ENCODE measurements at places on chromosomes 6 and 20.

DNA sequence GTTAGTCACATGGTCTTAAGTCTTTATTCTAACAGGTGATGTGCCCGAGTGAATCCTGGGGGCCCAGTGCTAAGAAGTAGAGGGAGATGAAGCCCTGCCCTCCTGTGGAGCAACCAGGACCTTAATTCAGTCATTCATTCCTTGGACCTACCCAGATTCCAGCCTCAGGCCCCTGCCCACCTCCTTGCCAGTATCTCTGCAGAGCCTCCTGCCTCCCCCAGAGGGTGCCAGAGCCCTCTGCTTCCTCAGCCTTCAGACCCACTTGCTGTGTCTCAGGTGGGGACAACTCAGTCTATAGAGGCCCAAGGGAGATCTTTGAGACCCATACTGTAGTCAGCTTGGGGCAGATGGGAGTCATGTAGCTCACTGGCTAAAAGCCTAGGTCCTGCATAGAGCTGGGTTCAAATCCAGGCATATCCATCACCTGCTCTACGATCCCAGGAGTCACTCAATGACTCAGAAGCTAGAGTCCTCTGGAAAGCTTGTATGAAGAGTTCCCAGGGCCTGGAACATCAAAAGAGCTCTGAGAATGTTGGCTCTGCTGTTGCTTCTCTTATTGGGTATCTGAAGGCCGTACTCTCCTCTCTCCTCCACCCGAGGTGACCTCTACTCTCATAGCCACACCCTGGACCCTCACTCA lies 3.9 kb upstream of the SIGLEC1 start:
- DNase-seq, result peak; percentile 35

DNA sequence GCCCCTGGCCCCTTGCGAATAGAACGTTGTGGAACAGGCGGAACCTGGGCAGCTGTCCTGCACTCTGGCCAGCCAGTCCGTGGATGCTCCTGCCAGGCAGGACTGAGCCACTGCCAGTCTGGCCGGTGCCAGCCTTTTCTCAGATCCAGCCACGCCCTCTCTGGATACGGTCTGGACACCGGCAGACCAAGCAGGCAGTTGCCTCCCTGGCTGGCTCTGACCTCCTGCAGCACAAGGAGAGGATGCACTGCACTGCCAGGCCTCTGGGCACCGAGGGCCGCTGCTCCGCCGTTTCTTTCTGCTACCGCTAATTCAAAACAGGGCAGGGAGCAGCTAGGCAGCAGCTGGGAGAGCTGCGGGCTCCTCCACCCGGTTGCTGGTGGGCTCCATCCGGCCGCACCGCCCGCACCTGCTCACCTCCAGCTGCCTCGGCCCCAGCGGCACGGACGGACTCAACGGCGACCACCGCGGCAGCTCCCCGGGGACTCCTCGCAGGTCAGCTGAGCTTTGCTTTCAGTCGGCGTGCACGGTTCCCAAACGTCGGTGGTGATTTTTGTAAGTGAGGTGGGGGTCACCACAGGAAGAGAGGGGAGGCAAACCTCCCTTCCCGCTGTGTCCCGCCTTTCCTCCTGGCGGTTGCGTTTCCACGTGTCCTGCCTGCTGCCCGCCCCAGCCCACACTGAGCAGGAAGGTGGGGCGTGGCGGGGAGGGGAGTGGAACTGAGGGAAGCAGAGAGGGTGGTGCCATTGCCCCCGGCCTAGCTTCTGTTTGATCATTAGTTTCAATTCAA lies 30.3 kb upstream of the AFDN start:
- no peak for DNase-seq

GRCh38 chr20:25738198-25738597 lies 41.5 kb upstream of the ZNF337 start:
- no peak for DNase-seq

GRCh38 chr6:13412639-13413465 lies 74.5 kb downstream of the GFOD1 start:
- no peak for DNase-seq

GRCh38 chr6:159875194-159875593 lies 15.6 kb upstream of the MAS1 start:
- DNase-seq, result no peak

- no peak for DNase-seq
Observed at GRCh38 chr6:117110737-117111136, 154.6 kb upstream of the VGLL2 start.

DNA sequence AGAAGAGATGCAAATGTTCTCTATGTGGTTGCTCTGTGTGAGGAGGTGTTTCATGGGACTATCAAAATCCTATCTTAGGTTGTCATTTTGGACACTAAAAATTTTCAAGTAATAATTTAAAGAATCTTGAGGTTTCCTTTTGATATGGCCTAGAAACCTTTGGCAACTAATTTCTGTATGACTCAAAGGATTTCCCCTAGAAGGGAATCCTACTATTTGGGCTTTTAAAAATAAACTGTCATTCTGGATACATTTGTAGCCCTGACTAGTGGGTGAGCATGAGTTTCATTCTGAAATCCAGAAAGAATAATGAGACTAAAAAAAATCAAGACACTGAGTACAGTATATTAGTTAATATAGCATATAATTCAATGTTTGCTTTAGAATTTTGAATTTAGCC lies 25.5 kb upstream of the RAB23 start:
- no peak for DNase-seq

GRCh38 chr6:160198606-160199211 lies 59.9 kb downstream of the SLC22A2 start:
- no peak for DNase-seq

DNA sequence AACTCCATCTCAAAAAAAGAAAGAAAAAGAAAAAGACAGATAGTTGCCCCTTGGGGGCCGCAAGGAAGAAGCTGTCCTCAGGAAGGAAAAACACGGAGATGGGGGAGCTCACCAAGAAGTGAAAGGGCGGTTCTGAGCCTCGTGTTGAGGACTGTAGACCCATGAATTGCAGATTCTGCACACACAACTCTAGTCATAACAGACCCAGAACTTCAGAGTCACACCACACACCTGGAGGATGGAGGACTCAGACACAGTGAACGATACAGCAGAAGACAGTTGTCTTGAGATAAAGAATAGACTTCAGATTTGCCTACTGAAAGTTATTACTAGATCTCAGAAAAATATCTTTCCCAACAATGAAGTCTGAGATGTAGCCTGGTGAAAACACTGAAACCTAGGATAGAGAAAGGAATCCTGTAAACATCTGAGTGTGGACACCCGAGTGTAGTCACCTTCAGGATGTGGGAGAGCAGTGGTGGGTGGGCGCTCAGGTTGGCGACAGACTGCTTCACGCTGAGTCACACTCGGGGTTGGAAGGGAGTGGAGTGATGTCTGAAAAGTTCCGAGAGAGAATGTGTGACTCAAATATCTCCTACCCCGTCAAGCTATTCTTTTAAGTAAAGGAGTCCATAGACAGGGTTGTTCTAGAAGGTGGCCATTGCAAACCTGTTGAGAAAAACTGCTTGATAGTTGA lies 88.1 kb downstream of the MAP3K4 start:
- DNase-seq, result peak; percentile 79

DNA sequence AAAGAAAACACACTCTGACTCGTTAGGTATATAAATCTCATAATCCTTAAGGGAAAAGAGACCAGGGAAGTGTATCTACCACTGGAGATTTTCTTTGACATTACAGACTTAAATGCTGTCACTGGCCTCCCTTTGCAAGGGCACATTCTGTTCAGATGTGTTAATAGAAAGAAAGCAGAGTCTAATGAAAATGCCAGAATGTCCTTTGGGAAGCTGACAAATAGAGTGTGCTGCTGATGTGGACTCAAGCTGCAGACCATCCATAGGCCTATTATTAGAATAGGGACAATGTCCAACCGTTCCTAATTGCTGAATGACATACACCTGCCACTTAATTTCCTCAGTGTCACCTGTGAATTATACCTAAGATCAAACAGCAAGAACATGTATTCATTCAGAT lies 41.2 kb downstream of the SLC35D3 start:
- DNase-seq, result no peak

- no peak for DNase-seq
Observed at GRCh38 chr6:15153191-15153590, 92.7 kb upstream of the JARID2 start.

GRCh38 chr6:28224131-28225055 lies 682 bp upstream of the ZSCAN9 start:
- no peak for DNase-seq

- DNase-seq, result no peak
Observed at GRCh38 chr6:77626426-77626825, 26.4 kb upstream of the MEI4 start.

DNA sequence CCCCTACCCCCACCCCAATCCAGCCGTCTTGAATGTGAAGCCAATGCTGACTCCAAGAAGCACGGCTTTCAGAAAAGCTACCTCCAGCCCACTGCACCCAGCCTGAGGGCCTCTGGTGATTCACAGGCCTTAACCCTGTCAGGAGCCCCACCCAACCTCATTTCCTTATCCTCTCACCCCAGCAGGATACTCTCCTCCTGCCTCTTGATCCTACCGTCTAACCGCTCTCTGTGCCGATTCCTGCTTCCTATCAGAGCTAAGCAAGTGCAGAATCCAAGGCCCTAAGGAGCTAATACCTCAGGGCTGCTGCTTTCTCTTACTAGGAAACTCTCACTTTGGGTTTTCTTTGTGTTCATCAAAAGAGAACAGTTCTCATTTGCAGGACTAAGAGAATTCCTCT lies 47.2 kb downstream of the TRERF1 start:
- DNase-seq, result peak; percentile 58

- DNase-seq, result no peak
Observed at GRCh38 chr20:56932575-56933330, 303.6 kb downstream of the TFAP2C start.

DNA sequence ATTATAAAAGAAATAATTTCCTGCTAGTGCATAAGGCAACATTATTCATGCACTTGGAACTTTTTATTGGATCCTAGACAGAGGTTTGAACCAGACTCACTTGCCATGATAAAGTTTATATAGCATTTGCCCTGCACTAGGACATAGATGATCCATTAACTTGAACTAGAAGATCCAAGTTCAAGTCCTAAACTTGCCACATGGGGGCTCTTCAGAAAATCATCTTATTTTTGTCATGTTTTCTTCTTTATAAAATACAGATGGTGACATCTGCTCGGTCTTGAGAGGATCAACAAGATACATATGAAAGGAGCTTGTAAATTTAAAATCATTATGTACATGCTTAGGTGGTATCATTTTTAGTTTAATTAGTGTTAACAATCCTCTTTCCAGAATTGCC lies 94.5 kb downstream of the SIM1 start:
- DNase-seq, result no peak

- DNase-seq, result no peak
Observed at GRCh38 chr6:91276315-91276714, 689.4 kb upstream of the MAP3K7 start.

GRCh38 chr20:19310541-19310940 lies 98.1 kb downstream of the SLC24A3 start:
- DNase-seq, result no peak

GRCh38 chr6:111661541-111662061 lies 55.9 kb upstream of the TRAF3IP2 start:
- no peak for DNase-seq

DNA sequence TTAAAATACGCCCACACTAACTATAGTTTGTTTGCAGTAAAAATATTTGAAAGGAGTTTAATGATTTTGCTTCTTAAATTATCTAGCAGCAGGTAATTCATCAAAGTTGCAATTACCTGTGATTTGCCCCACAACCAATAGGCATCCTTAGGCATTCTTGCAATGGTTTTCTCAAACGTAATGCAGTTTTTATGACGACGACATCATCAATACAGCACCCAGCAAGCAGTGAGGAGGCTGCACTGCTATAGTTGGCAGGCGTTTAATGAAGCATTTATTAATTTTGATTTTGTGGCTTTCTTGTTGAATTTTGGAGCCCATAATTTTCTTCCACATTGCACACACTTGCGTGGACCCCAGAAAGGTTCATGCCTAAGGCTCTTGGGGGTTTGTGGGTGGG lies 28.1 kb upstream of the APCDD1L start:
- DNase-seq, result no peak

DNA sequence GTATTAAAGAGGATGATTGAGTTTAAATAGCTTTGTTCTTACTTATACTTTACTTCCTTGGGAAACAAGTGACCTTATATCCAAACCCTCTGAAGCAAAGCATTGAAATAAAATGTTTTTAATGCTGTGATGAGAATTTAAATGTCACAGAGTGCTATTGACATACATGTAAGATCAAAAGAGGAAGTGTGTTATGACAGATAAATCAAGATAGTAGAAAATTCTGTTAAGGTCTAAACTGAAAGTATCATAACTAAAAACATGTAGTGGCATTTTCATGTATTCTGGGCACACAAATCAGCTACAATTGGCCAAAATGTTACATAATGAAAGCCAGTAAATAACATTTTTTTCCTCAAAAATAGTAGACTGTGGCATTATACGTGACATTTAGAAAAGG lies 318.0 kb downstream of the GRIK2 start:
- no peak for DNase-seq

DNA sequence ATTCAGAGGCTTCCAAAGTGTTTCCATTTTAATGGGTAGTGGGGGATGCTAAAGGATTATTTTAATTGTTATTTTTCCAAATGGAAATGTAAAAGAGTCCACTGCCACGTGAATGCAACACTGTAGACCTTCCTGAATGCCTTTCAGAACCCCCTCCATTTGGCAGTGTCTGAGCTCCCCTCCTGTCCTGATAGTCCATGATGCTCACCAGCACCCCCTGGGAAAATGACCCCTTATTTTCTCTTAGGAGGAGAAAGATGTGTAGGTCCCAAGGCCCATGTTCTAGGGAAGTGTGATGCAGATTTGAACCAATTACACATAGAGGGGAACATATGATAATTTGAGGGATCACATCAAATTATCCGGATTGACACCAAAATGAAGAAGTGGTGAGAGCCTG lies 46.8 kb upstream of the SH3BGRL2 start:
- DNase-seq, result no peak

GRCh38 chr6:137775227-137775626 lies 91.8 kb upstream of the TNFAIP3 start:
- no peak for DNase-seq

DNA sequence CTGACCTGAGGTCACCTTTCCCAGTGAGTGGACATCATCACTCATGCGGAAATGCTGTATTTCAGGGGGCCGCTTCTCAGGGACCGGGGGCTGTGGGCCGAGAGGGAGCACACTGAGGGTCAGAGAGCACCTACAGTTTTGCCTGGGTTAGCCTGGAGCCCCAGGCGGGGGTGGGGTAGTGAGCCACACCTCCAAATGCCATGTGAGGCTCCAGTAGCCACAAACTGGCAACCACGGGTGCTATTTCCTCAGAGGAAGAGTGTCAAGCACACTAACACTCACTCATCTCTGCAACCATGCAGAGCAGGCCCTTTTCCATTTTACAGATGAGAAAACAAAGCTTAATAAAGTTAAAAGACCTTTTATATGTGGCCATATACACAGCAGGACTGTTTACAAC lies 4.7 kb downstream of the EHMT2 start:
- DNase-seq, result no peak

DNA sequence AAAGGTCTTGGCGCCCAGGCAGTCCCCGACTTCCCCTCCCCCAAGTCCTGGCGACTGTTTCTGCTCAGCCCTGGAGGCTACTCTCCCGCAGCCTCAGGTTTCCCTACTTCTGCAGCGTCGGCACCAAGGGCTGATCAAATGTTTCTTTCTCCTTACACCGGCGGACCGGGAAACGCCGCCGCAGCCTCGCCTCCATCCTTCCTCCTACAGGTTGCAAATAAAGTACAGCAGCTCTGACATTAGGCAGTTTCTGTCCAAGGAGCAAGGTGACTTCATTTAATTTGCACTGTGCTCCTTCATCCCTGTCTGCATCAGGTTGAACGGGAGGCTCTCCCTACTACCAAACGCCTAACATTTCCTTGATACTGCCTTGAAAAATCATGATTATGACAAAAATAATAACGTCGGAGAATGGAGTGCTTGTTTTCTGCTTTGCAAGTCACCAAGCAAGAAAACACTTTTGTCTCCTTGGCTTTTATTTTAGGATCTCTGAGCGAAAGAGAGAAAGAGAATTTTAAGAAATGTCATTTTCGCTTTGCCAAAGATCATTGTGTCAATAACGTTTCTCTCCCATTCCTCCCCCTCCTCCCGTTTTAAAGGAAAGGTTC lies 1.0 kb downstream of the CLIC5 start:
- peak; percentile 31 for DNase-seq

Measured in activated CD4-positive, alpha-beta T cell treated with anti-CD3 and anti-CD28 coated beads, Interleukin-2, Interleukin-6, amounts not matched to agents 100 ng/mL and 50 ng/mL, durations not matched to agents 16 hours and 8 hours (primary cell).